ENCODE measurements at places on chromosomes 16 and 17.
A peak's percentile ranks its signal among the peaks of the same experiment; 100 is the strongest.

GRCh38 chr16:66551788-66552285 is 539 bp upstream of the CKLF start:
- DNase-seq: no peak

GRCh38 chr16:49921791-49922456 is 66.0 kb upstream of the ZNF423 start:
- peak; percentile 78 for DNase-seq

- no peak for DNase-seq
These were observed 80.3 kb downstream of the TNRC6C start for GRCh38 chr17:78038748-78039288.

- no peak for DNase-seq
These were observed 30.6 kb downstream of the MYO18A start for GRCh38 chr17:29149431-29150064.

GRCh38 chr17:70215656-70216055 is 46.3 kb downstream of the KCNJ2 start:
- no peak for DNase-seq

GRCh38 chr17:45958994-45959665 is 39.9 kb upstream of the STH start:
- no peak for DNase-seq

DNA sequence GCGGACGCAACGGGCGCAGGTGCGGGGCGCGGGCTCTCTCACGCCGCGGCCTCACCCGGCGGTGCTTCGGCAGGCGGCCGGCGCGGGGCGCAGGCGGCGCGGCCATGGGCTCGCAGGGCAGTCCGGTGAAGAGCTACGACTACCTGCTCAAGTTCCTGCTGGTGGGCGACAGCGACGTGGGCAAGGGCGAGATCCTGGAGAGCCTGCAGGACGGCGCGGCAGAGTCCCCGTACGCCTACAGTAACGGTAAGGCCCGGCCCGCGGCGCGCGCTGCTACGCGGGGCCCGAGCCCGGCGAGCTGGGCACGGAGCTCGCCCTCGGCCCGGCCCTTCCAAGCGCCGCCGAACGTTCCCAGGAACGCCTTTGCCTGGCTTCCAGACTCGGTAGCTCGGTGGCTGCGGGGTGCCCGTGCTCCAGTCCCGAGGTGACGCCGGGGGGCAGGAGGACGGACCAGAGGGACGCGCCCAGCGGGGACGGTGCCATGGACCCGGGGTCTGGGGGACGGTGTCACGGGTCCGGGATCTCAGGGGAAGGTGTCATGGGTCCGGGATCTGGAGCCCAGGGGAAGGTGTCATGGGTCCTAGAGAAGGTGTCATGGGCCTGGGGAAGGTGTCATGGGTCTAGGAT is 435 bp downstream of the RAB40C start:
- DNase-seq: peak; percentile 64

DNA sequence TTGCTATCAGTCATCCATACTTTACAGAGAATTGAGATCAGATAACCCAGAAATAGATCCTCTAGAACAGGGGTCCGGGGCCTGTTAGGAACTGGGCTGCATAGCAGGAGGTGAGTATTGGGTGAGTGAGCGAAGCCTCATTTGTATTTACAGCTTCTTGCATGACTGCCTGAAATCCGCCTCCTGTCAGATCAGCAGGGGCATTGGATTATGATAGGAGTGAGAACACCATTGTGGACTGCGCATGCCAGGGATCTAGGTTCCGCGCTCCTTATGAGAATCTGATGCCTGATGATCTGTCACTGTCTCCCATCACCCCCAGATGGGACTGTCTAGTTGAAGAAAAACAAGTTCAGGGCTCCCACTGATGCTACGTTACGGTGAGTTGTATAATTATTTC is 13.0 kb upstream of the SCIMP start:
- no peak for DNase-seq

DNA sequence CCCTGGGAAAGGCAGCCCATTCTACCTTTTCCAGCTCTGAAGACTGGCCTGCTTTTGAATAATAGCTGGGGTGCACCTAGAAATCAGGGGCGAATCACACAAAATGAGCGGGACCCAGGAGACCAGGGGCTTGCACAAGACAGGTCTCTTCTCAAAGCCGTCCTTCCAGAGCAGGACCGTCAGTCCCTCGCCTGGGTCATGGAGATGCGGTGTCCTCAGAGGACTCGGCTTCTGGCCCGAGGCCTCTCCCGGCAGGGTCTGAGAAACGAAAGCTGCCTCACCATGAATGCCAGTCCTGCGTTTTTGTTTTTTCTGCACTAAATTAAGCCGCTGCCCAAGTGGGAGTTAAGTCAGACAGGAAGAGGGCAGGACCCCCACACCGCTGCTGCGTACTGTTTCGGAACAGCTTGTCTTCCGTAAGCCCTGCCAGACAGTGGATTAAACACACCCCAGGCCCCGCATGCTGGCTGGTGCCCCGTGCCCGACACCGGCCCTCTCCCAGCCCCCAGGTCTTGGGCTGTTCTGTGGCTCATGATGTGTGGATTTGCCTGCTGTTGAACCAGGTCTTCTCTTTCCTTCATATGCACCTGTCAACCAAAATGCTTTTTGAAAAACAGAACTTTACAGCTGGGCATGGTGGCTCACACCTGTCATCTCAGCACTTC is 142.1 kb upstream of the RPH3AL start:
- no peak for DNase-seq

DNA sequence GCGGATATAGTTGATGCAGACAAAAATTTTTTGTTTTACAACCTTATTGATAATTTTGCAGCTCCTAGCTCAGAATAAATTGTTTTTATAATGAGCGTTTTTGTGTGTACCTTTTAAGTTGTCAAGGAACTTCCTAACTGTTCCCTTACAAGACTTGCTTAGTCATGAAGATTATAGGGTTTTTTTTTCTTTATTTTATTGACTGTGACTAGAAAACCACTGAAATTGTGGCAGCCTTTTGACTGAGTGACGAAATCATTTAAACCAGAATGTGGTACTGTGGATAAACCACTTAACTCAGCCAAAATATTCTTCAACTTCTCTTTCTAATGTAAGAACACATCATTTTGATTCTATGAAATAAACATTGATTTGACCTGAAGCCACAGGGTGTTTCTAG is 40.8 kb upstream of the VPS4A start:
- DNase-seq: no peak

DNA sequence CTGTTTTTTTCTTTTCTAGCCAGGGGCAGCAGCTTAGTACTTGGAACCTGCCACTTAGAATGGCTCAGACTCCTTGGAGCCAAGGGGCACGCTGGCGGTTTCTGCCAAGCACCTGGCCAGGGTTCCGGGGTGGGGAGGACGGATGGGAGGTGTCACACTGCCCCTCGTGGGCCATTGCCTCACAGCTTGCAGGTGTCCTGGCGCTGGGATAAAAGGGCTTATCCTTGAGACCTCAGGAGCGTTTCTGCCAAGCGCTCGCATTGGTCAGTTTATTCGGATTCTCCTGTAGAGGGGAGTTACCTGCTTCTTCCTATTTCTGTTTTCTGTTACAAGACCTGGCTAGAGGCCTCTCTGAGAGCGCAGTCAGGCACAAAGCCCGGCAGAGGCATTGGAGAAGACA is 234.6 kb downstream of the MSI2 start:
- no peak for DNase-seq

DNA sequence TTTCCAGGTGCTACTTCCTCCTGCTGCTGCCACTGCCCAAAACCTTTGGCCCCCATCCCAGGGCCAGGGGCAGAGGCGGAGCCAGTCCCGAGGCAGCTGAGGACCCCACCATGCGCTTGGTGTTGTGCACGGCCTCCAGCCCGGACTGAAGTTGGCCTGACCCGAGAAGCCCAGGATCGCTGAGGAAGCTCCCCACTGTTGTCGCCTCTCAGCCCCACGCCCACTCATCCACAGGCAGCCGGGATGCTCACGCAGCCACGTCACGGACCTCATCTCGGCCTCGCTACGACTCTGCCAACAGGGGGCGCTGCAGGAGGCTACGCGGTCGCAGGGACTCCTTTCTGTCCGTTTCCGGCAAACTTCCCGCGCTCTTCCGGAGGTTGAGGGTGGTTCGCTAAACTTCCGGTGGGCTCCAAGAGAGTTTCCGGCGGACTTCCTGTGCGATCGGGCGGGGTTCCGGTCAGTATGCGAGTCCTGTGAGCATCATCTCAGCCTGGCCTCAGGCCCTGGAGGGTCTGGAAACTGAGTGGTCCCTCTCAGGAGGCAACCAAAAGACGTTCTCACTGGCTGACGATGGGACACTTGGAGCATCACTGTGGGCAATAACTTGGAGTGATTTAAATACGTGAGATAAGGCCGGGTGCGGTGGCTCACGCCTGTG is 12.4 kb downstream of the ZG16B start:
- peak; percentile 54 for DNase-seq

DNA sequence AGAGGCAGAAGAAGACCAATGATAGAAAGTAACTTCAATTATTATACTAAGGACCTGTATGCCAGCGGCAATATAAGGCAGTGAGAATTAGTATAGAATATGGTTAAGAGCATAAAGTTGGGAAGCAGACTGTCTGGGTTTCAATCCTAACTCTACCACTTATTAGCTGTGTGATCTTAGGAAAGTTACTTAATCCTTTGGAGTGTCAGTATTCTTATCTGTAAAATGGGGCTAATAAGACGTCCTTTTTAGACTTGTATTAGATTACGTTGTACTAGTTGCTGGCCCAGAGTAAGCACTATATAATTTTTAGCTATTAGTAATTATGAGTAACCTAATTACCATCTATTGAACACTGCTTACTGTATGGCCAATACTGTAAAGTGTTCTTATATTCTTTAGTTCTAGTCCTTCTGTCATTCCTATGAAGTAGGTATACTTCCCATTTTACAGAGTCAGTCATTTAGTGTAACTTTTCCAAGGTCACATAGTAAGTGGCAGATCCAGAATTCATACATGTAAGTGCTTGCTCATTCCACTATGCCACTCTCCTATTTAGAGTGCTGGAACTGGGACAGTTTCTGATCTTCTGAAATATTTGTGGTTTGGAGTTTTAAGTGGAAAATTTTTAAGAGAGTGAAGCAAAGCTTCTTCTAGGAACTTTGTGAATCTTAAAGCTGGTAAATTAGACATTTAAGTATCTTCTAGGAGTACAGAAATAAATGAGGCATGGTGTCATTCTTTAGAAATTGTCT is 22.5 kb downstream of the HEATR9 start:
- peak; percentile 42 for DNase-seq

Data from cardiac muscle cell (in vitro differentiated cells and primary cell).